ENCODE measurements at places on chromosomes 11 and 22. TPM values are rescaled to one million over a fixed set of nuclear protein-coding genes. Genes with fewer than 3 reads are reported as not detected.
A peak's percentile ranks its signal among the peaks of the same experiment; 100 is the strongest.

ASCC2 gene
- 81.3 TPM for total RNA-seq

SCGB1C1 gene
- not detected for total RNA-seq

CHKA gene
- total RNA-seq = 15.1 TPM

- no peak for DNase-seq
These were observed 19.6 kb upstream of the MTMR2 start for GRCh38 chr11:95943546-95943945.

- DNase-seq = no peak
These were observed 20.1 kb upstream of the CHADL start for GRCh38 chr22:41260871-41261270.

DNA sequence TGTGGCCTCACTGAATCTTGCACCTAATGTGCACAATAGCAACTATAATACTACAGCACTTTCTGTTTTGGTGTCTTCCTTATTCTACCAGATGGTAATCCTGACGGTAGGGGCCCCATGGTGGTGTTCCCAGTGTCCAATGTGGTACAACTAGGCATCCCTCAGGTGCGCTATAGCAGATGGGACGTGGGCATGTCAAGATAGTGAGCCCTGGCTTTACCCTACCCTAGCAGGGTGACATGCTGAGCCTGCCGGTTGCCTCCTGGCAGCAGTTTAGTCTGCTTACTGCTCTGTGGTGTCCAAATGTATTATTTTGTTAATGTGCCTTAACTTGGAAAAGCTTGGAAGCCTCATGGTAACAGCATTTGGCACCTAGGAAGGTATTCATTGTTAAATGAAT lies 19.2 kb downstream of the ACO2 start:
- no peak for DNase-seq

DNA sequence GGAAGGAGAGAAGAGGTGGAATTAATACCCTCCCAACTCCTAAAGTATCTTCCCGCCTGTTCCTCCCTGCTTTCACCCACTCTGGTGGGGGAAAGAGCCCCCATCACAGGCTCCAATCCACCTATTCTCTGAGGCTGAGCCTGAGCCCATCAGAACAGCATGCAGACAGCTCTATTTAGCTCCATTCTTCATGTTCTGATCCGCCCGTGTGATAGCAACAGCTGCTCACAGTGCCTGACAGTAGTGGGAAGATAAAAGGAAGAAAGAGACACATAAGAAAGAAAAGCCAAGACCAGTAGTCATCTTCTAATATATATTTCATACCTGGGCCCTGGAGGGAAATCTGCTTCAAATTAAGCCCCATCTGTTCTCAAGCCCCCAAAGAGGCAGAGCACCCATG lies 80.3 kb upstream of the AKIP1 start:
- DNase-seq = no peak

- peak; percentile 45 for DNase-seq
These were observed 40.9 kb downstream of the CSRP3 start for GRCh38 chr11:19160847-19161246.
